ENCODE measurements at places on chromosomes 2 and 18.

- DNase-seq, result no peak
These were observed 72.3 kb upstream of the ATG16L1 start for GRCh38 chr2:233178994-233179847.

- no peak for DNase-seq
These were observed 54.5 kb upstream of the AFF3 start for GRCh38 chr2:100196786-100197494.

- no peak for DNase-seq
These were observed 101.8 kb downstream of the HS1BP3 start for GRCh38 chr2:20549144-20549543.

GRCh38 chr18:77208964-77209363 is 40.7 kb upstream of the GALR1 start:
- DNase-seq, result peak; percentile 70

GRCh38 chr2:157107877-157108276 is 149.6 kb upstream of the GALNT5 start:
- DNase-seq, result no peak

GRCh38 chr2:203003716-203004115 is 11.0 kb upstream of the NBEAL1 start:
- DNase-seq, result no peak

GRCh38 chr2:26067980-26068507 is 34.2 kb downstream of the RAB10 start:
- DNase-seq, result no peak

DNA sequence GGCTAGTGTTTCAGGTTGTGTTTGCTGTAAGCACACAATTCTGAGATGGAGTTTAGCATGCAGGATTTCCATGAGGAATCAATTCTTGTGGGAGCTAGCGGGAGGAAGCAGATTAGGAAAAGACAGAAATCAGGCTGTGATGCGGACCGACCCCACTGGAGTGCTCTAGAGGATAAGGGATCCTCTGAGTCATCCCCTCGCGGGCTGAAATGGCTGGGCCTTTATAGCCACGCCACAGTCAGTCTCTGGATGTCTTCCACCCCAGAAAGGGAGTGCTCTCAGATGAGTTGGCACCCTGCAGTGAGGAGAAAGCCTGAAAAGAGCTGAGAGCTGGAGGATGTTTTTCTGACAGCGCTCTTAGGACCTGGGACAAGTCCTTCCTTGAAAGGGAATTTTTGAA is 102.4 kb downstream of the GALNT3 start:
- no peak for DNase-seq

- no peak for DNase-seq
These were observed 13.3 kb downstream of the LGALSL start for GRCh38 chr2:64467096-64467843.

DNA sequence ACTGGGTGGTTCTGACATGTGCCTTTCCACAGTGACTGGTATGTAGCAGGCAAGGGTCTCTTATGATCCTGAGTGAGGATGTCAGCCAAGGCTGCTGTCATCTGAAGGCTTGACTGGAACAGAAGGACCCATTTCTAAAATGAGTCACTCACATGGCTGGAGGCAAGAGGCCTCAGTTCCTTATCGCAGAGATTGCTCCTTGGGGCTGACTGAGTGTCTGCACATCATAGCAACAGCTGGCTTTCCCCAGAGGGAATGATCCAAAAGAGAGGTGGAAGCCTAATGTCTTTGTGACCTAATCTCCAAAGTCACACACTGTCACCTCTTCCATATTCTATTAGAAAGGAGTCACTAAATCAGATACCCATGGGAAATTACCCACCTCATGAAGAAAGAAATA is 114.0 kb downstream of the NEDD4L start:
- no peak for DNase-seq

GRCh38 chr2:101380376-101380775 is 6.9 kb downstream of the CREG2 start:
- DNase-seq, result no peak

DNA sequence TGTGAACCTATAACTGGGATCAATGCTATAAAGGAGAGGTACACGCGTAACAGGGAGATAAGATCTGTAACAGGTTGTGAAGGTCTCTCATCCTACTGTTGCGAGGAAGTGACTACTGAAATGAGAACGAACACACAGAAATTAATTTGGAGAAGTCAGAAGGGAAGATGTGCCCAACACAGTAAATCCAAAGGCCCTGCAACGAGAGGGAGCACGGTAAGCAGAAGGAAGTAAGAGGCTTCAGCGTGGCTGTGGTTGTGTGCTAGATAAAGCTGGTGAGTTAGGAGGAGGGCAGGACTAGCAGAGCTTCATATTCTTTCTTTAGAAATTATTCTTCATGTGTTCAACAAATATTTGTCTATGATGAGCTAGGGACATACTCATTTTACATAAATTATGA is 2.5 kb upstream of the ATG16L1 start:
- DNase-seq, result no peak
